AG10803 (cell line): ENCODE measurements at places on chromosomes 1 and 21.

DNA sequence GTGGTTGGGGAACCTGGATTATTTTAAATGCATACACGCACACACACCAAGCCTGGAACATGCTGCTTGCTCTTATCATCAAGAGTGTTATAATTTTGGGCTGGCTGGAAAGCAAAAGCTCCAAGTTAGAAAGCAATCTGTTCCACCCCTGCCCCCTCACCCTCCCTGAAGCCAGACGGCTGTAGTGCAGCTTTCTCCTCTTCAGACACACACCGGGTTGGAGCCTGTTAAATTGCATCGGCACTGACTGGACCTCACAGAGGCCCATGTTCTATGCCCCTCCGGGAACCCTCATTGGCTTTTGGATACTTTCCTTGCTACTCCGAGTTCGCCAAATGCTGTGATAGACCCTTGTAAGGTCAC is 90.6 kb upstream of the KCNJ15 start:
- no peak for DNase-seq

GRCh38 chr1:119948342-119949214 is 52.3 kb upstream of the ADAM30 start:
- peak; percentile 78 for DNase-seq

GRCh38 chr1:62385923-62386322 is 50.9 kb upstream of the USP1 start:
- no peak for DNase-seq

GRCh38 chr1:11645670-11646265 is 8.5 kb downstream of the FBXO2 start:
- peak; percentile 65 for DNase-seq

DNA sequence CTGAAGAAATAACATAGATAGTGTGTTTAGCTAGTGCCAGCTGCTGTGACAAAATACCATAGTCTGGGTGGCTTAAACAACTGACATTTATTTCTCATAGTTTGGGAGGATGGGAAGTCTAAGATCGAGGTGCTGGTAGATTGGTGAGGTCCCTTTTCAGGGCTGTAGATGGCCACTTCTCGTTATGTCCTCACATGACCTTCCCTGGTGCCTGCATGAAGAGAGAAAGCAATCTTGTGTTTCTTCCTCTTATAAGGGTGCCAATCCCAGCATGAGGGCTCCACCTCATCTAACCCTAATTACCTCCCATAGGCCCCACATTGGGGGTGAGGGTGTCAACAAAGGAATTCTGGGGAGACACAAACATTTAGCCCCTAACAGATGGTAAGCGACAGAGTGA is 9.3 kb downstream of the MTARC2 start:
- DNase-seq: no peak

DNA sequence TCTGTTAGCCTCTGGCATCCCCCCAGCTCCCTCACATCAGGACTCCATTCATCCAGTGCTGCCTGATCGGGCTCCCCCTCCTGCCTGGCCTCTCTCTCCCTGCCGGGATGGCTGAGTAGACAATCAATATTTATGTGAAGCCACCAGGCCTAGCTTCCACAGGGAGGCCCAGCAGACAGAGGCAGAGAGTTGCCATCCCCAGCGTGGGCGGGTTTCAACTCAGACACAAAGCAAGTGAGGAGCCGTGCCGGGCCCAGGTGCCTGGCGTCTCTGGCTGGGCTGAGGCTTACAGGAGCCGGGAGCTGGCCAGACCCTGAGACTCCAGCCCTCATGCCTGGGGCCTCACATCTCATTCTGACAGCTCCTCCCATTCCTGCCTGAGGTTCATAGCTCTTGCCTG is 34.5 kb upstream of the ATP2B4 start:
- no peak for DNase-seq

GRCh38 chr21:46561445-46562090 is 43.3 kb downstream of the S100B start:
- no peak for DNase-seq

DNA sequence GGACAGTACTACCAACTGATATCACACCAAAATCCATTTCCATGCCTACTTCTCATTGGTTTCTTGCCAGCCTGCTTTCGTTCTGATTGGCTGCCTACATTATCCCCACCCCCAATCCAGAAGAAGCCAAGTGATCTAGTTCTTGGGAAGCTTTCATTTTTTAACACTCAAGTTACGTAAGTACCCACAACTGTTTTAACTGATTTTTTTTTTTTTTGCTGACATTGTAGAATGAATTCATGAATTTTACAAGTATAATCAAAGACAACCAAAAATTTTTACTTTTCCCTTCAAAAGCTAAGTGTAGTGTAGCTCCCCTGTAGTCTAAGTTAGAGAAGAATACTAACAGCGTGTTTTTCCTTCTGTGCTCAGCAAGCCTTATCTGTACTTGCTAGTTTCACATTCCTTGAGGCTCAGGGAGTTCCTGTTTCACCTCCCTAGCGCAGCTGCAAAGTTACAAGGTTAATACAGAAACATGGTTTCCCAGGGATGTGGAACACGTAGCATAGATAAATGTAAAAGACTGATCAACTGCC is at the start of gene SLC9C2:
TSS of gene SLC9C2 (minus strand) at position 17 of the 536 bp plus-strand sequence. CDS start 1,296 bp downstream, outside the sequence.
- DNase-seq: peak; percentile 24

- no peak for DNase-seq
Measured at GRCh38 chr1:169884634-169885033, 9.1 kb downstream of the SCYL3 start.

GRCh38 chr1:234956821-234957329 is 171.8 kb downstream of the TOMM20 start:
- no peak for DNase-seq

GRCh38 chr1:215636258-215636965 is 69.3 kb downstream of the KCTD3 start:
- peak; percentile 87 for DNase-seq

DNA sequence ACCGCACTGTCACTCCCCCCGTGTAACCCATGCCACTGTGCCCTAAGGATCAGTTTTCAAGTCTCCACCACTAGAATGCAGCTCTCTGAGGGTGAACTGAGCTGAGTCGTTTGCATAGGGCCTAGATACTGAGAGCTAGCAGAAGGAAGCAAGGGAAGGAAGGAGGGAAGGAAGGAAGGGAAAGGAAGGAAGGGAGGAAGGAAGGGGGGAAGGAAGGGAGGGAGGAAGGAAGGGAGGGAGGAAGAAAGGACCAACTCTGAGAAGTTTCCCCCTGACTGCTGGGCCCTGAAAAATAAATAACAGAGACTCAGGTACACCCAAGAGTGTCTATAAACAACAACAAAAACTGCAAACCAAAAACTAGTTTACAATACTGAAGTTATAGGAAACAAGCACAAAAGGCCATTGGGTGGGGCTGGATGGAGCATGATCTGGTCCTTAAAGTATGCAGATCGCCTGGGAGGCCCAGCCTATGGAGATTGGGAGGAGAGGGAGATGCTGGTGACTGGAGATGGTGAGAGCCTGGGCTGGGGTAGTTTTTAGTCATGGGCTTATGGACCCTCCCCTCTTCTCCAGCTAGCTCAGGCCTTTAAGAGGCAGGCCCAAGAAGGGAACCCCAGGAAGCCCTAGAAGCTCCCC is 1.7 kb upstream of the MRPS15 start:
- DNase-seq: peak; percentile 34

DNA sequence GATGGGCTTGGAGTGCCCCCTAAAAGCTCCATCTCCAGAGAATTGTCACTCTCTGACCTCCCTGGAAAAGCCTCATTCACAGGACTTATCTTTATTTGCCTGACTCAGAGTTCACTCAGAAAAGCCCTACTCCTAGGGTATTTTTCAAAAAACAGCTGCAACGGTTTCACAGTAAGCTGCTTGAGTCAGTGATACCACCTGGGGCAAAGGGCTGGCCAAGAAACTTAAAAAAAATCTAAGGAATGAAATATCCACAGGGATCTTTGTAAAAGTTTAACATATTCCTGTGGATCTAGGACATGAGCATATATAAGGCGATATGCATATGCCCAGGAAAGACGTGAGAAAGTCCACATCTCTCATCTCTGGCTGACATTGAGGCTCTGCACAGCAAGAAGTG is 33.8 kb upstream of the TSPAN2 start:
- DNase-seq: no peak

DNA sequence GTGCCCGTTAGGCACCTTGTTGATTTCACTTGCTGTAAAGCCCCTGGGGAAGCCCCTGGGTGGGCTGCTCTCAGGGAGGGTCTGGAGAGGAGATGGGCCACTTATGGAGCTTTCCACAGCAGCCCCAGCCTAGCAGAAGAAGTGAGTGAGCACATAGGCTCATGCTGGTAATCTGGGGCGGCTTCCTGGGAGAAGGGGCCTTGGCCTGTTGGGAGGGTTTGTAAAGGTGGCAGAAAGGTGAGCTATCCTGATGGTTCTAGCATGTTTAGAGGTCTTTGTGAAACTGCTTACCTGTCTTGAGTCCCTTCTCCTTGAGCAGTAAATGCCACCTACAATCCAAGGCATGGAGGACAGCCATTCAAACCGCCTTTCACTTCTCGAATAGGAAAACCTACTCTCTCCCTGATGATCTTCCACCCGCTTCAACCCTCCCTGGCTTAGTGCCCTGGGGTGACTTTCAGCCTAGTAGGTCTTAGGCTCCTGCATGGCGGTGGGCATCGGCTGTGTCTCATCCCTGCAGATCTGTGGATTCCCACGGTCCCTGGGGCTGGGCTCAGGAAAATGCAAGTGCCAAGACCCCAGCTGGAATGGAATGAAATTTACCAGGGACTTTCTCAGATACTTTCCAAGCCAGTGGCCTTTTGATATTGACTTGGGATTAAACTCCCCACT is 87.6 kb upstream of the SELENON start:
- DNase-seq: no peak

- no peak for DNase-seq
Measured at GRCh38 chr1:8966606-8967005, 20.9 kb downstream of the CA6 start.

GRCh38 chr1:115117298-115117697 is 28.0 kb upstream of the TSPAN2 start:
- DNase-seq: no peak

- no peak for DNase-seq
Measured at GRCh38 chr1:212212906-212213305, 72.3 kb upstream of the PPP2R5A start.

DNA sequence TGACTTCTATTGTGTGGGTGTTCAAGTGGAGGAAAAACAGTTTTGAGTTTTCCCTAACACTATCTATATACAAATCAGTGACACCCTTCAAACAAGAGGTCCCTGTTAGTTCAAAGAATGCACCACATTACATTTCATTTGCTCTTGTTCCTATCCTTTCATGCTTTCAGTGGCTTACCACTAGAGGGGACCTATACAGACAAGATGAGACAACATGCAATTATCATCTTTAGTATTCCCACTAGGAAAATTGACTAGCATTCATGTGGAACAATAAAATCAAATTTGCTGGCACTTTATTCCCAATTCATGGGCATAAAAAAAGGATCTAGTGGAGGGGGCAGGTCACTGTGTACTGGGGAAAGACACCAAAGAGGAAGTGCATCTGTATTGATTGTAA is 13.3 kb upstream of the SIPA1L2 start:
- no peak for DNase-seq

DNA sequence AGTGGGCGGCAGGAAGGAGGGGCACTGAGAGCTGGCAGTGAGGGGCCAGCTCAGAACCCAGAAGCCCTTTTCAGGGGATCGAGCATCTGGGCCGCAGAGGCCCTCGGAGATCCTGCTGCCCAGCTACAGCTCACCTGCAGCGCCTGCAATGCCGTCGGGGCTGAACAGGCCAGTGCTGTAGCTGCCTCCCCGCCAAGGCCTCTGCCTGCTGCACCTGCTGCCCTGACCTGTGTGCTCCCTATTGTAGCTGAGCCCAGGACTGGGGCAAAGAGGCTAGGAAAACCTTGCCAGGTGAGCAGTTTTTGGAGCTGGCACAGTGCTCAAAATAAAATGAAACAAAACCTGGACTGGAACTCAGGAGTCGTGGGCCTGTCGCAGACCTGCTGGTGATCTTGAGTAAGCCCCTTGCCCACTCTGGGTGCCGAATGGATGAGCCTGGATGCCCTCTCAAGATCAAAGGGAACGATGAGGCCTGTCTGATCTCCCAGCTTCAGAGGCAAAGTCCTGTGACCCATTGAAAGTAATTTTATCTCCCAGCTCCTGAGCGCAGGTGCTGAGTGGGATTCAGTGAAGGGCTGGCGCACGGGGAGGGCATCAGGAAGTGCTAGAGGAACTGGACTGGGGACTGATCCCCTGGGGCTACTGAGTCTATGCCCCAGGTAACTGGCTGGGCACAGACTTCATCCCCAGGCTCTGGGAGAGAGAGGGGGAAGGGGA is 154.6 kb downstream of the FOXD2 start:
- DNase-seq: no peak

- DNase-seq: no peak
Measured at GRCh38 chr21:39881661-39882060, 14.4 kb downstream of the PCP4 start.

DNA sequence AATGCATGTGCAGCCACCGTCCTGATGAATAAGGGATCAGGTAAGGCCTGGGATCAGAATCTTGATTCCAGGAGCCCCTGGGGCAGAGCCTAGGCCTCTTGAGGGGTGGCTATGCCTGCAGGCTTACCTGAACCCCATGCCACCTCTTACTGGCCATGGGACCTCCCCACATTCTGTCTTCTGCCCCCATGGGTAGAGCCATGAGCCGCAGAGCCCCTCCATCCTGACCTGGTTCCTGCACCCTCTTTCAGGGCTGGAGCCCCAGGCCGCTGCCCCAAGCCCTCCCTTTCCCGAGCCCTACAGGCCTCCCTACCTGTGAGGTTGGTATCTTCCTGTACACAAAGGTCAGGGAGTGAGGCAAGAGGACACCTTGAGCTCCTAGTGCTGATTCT is 120.8 kb downstream of the DMRTB1 start:
- no peak for DNase-seq

- DNase-seq: no peak
Measured at GRCh38 chr1:12616709-12617373, 1.2 kb downstream of the DHRS3 start.

GRCh38 chr1:172117800-172118199 is 276.5 kb downstream of the DNM3 start:
- DNase-seq: no peak

DNA sequence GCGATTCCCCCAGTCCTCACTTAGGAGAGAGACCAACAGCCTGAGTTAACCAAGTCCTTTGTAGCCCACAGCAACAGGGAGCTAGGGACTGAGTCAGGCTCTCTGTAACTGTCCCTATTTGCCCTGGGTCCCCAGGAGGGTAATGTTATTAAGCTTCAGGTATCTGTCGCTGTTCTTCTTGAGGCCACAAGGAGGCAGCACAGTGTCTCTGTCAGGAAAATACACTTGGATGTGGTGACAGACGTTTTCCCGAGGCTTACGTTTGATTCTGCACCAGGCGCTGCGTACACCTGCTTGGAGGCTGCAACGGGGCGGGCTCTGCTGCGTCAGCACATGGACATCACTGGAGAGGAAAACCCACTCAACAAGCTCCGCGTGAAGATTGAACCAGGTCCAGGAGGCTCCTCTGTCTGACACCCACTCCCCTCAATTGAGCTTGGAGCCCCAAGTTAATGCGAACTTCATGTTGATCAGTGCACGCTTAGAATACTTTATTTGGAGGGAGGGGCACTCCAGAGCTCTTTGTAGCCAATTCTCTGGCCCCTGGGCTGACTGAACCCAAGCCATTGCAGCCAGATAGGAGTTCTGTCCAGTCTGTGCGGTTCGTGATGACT is 10.7 kb upstream of the ELF3 start:
- DNase-seq: peak; percentile 42
